Activated CD4-positive, alpha-beta T cell treated with anti-CD3 and anti-CD28 coated beads, Interleukin-2, amount 50 U/mL, for 4 hours (primary cell): ENCODE measurements at places on chromosomes 4 and X.

DNA sequence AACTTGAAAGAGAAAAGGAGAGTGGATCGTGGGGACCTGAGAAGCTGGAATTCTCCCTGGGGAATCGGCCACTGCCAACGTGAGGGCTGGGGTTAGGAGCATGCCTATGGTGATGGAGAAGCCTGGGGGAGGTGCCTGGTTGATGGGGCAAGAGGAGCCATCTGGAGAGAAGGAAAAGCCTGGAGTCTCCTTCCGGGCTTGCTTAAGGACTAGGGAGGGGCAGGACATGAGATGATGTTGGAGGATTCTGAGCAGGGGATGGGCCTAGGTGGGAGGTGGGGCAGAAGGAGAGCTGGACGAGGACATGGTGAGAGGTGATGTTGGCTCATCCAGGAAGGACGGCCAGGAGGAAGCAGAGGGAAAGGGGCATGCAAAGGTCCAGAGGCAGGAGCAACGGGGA, 35.0 kb upstream of the GYG2 start:
- no peak for DNase-seq

GRCh38 chr4:185534866-185535611, at the start of gene PDLIM3:
PDLIM3 (minus strand) TSS chr4:185535507; CDS start chr4:185535434, 73 bp downstream.
- DNase-seq = no peak

- DNase-seq = no peak
Measured at GRCh38 chr4:53748328-53748772, 157.1 kb upstream of the LNX1 start.

DNA sequence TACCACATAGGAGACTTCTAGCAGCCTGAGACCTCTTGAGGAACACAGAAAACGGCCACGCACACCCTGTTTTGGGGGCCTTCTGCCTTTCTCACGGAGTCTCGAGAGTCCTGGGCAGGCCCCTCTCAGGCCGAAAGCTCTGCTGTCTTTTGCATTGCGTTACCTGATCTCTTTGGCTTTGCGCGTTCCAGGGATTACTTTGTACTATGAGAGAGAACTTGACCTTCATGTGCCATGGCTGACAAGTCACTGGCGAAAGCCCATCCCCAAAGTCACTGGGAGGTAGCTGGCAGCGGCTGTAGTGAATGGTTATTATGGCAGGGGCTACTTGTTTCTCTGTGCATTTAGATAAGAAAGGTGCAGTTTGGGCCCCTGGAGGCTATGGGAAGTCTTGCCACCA, 8.0 kb upstream of the NAT8L start:
- DNase-seq = no peak

GRCh38 chr4:172547724-172548123, 620.9 kb upstream of the GALNT7 start:
- no peak for DNase-seq

DNA sequence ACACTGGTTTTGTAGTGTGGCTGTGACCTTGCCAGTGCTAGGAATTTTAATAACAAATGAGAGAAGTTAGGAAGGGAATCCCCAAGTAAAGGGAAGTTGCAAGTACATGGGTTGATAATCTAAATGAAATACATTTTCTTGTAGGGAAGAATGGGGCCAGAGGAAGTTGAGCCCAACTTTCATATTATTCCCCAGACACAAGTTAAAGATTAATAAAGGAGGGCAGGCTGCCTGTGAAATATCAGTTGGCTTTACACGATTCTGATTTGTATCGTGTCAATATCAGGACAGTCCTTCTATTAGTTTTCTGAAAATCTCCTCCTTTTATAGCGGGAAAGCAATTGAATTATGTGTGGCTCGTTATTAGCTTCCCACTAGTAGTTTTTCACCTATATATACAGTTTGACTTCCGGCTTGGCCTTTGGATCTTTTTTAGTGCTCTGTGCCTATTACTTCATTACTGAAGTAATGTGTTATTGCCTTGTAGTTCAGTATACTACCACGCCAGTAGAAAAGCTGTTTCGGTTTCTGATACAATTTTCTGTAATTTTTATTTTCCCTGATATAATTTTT, 1.7 kb downstream of the PDLIM5 start:
- no peak for DNase-seq

DNA sequence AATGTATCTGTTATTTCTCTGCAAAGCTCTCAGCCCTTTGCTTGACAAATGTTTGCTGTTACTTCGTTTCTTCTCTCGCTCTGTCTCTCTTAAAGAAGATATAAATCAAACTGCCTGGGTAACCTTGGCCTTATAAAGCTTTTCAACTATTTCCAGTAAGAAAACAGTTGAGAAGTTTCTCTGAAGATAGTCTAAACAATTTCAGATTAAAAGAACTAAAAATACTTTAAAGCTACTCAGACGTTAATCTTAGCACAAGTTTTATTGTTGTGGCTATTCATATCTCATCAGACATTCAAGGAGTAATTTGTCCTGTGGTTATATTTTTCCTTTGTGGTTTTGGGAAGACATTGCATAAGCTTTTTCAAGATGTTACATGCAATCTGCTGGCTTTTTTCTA, 22.6 kb downstream of the HOPX start:
- DNase-seq = no peak

GRCh38 chrX:41441934-41442823, 5.0 kb upstream of the NYX start:
- peak; percentile 73 for DNase-seq

DNA sequence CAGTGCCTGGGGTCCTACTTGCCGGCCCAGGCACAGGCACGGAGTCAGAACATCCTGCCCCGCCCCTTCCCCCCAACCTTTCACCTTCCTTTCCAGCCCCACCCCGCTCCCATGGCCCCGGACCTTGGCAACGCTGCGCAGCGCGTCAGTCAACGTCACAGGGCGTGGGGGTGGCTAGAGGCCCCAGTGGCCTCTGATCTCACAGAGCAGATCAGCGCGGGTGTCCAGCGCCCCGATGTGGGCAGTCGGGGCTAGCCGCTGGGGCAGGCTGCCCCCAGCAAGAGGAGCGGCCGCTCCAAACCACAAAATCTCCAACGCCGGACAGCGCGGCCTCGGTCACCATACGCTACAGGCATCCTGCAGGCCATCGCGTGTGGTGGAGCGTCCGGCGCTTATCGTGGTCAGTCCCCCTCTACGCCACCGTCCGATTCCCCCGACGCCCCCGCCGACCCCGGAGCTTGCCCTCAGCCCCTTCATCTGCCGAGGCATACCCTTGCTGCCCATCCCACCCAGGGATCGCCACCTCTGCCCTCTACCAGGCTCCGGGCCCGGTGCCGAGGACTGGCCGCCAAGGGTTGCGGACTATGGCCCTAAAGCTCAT, 69.6 kb upstream of the APOOL start:
- DNase-seq = no peak

GRCh38 chr4:4406455-4407298, 19.8 kb downstream of the NSG1 start:
- DNase-seq = no peak

DNA sequence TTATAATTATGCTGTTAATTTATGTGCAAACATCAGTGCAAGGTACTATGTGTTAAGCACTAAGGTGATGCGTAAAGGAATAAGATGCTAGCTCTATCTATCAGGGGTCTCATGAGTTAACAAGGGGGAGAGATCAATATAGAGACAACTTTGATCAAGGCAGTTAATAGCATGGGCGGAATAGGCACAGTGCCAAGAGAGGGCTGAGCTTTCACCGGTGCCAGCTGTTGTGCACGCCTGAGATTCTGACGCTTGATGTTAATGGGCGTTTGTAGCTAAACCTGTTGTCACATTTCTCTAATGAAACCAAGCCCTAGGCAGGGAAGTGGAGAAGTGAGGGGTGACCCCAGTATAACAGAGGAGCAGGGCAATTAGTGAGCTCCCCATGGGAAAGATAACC, 86.0 kb upstream of the NMU start:
- no peak for DNase-seq

DNA sequence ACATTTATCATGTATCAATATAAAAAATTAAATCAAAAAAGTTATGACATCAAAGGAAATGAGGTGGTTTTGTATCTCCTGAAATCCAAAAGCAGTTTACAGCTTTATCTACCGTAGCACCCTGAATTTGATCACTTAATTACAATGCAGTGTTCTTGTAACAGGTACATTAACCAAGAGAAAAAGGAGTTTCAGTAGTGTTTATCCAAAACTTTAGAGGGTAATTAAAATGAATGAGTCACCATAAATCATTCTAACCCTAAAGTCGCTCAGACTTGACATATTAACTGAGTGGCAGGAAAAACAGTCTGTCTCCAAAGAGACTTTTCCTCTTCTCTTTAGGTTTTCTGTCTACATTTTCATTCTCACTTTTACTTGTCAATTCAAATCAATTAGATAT, 907.6 kb upstream of the EPHA5 start:
- DNase-seq = no peak

DNA sequence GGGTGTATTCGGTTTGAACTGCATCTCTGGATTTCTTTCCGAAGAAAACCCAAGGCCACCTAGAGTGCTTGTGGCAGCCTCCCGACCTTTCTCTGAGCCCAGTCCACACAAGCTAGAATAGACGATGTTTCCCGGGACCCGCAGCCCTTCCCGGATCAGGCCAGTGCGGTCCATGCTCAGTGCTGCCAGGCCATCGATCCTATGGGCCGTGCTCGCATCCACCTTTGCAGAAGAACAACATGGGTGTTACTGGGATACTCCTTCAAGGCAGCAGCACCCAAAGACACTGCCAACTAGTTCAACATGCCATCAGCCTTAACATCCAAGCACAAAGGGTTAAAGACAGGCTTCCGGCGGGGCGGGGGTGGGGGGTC, 22.8 kb downstream of the BCOR start:
- no peak for DNase-seq

- DNase-seq = no peak
Measured at GRCh38 chr4:61273233-61273632, 73.1 kb downstream of the ADGRL3 start.

- no peak for DNase-seq
Measured at GRCh38 chr4:41285864-41286235, 29.1 kb downstream of the UCHL1 start.

- DNase-seq = no peak
Measured at GRCh38 chrX:133546441-133546840, 131.2 kb upstream of the GPC4 start.

DNA sequence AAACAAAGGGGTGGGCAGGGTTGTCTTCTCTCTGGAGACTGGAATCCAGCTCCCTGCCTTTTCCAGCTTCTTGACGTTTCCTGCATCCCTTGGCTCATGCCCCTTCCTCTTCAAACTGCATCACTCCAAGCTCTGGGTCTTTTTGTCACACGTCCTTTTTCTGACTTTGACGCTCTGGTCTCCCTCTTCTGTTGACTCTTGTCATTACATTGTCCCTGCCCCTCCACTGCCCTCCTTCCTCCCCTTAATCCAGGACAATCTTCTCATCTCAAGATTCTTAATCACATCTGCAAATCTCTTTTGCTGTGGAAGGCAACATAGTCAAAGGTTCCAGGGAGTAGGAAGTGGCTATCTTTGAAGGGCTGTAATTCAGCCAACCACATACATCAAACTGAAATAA, 178.3 kb downstream of the TMA16 start:
- DNase-seq = no peak

DNA sequence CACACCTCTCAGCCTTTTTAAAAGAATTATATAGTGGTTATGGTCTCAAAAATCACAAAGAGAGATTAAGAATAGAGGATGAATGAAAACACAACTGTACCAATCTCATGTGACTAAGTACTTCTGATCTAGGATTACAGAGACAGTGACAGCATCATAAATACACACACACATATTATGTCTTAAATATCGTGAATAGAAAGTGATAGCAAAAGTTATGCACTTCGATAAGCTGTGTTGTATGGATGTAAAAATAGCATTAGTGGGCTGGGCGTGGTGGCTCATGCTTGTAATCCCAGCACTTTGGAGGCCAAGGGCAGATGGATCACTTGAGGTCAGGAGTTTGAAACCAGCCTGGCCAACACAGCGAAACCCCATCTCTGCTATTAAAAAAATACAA, 25.0 kb downstream of the GYPA start:
- DNase-seq = no peak

GRCh38 chrX:110043506-110043905, 40.6 kb downstream of the TMEM164 start:
- no peak for DNase-seq

- DNase-seq = no peak
Measured at GRCh38 chr4:87152310-87153041, 67.9 kb downstream of the KLHL8 start.

- DNase-seq = no peak
Measured at GRCh38 chrX:10477525-10477924, 142.9 kb downstream of the MID1 start.

DNA sequence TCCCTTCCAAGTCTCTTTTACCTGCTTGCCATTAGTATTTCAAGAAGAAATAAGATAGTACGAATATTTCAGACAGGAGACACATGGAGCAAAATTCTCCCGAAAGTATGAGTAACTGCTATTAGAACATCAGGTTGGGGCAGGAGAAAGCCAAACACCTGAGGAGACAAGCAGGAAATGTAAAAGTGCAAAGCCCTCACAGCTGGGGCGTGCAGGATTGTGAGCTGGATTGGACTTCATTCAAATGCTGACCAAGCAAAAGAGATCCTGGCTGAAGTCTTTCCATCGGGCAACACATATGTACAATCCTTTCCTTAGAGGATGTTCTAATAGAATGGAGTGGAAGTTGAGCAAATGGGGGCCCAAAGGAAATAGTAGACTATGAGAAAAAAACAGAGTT, 76.8 kb downstream of the DTHD1 start:
- DNase-seq = no peak

- DNase-seq = no peak
Measured at GRCh38 chr4:188008377-188008776, 12.8 kb downstream of the ZFP42 start.

GRCh38 chr4:183533698-183534097, 28.8 kb downstream of the ING2 start:
- no peak for DNase-seq
